ENCODE measurements at places on chromosomes 11 and 22.

DNA sequence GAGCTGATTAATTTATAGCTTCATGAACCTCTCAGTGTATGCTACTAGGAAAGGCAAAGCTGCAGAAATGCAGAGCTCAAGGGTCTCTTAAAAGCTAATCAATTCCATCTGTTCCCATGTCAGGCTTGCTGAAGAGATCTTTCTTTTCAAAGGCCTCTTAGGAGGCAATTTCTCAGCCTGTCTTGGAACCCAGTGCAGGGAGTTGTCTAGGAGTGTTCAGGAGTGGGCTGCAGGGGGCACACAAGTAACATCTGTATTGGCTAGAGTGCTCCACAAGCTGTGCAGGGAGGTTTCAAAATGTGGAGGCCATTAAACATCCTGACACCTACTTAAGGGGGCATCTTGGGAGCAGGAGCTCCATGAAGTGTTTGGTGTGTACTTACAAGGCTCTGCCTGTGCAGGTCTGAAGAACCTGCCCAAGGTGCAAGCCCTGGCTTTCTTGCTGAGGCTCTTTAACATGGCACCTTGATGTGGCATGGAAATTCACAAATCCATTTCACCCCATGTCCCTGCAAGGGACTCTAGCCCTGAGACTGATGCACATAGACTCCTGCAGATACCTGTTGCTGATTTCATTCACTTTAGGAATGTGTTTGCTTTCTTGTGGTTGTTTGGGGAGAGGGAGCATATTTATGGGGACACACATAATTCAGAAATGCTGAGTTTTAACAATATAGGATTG is 134.7 kb downstream of the ME3 start:
- no peak for DNase-seq

GRCh38 chr11:19405966-19406365 is 165.2 kb upstream of the E2F8 start:
- DNase-seq: no peak

DNA sequence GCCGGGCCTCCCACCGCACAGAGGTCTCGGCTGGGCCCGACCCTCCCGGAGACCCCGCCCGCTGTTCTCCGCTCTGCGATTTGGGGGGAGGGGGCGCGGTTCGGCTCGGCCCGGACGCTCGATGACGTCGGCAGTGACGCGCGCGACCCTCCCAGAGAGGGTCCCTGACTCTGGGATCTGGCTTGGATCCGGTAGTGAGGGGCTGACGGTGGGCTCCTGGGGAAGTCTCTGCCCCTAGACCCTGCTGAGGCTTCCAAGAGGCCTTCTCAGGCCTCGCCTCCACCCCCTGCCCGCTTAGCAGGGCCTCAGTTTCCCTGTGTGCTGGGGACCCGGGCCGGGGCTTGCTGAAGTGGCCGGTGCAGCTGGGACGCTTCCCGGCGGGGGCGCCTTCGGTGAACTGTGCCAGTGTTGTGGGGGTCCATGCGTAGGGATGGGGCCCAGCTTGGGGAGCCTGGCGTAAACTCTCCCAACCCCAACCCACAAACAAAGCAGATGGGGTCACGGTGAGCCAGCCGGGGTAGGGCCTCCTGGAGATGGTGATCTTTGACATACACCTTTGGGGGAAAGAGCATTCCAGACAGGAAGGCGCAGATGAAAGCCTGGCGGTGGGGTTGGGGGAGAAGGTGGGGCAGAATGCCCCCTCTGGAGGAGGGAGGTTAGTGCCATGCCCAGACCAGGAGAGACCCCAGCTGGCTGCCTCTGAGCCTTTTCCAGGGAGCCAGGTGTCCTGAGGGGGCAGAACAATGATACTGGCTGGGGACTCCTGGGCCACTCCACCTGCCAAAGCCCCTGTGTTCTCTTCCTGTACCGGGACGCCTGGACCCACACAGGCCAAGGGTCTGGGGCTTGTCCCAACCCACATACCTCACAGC is 1.0 kb downstream of the B4GALNT4 start:
- no peak for DNase-seq

- DNase-seq: no peak
Observed at GRCh38 chr11:116930177-116930576, 92.8 kb upstream of the APOA1 start.

GRCh38 chr11:56013805-56014204 is 13.6 kb upstream of the OR5AS1 start:
- DNase-seq: no peak

GRCh38 chr22:19723232-19723982 is at the start of gene GP1BB:
GP1BB (plus strand) TSS chr22:19723539; CDS start chr22:19723570, 31 bp downstream.
- no peak for DNase-seq

DNA sequence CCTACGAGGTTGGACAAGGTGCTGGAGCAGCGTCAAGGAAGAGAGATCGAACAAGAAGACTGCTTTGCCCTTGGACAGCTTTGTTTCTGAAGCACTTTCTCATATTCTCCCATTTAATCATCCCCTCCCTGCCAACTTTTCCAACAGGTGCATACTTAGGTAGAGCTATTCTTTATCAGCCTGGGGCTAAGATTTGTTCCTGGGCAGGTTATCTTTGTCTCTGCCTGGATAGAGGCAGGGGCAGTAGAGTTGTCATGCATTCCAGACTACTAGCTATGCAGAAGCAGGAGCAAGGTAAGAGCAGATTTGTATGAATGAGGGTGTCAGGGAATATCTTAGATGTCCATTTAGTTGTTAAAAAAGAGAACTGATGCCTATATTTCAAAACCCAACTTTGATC is 82.3 kb downstream of the PTPRJ start:
- no peak for DNase-seq

DNA sequence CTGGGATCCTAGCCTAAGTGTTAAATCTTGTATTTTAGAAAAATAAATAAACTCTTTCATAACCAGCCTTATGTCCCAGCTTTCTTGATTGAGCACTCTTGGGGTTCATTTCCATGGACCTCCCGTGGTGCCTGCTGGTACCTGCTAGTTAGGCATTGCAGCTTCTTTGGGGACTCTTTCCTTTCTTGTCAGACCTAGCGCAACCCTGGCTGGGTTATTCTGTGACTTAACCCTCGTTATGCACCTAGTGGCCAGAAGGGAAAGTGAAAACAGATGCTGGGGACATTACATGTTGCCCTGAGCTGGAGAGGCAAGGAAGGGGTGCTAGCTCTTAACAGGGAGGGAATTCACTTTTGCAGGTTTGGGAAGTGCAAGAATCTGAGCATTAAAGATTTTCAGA is 46.8 kb downstream of the APIP start:
- no peak for DNase-seq

DNA sequence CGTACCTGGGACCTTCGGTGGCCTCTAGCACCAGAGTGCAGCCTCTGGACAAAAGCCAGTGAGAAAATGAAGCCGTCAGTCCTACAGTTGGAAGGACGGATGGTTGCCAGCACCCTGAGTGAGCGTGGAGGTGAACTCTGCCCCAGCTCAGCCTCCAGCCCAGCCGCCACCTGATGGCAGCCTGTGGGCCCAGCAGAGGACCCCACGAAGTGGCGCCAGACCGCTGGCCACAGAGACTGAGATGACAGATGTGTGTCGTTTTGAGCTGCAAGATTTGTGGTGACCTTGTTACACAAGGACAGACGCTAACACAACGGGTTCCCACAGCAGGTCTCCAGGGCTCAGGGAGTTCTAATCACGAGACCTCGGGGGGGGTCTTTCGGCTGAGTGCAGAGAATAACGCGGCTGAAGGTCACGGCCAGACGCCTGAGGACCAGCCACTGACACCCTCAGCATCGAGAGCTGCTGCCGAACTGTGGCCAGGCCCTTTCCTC is 75.0 kb downstream of the BRD1 start:
- no peak for DNase-seq

Data from NCI-H446 (cell line).